Endodermal cell (in vitro differentiated cells): ENCODE measurements at places on chromosomes 3 and 15.

DNA sequence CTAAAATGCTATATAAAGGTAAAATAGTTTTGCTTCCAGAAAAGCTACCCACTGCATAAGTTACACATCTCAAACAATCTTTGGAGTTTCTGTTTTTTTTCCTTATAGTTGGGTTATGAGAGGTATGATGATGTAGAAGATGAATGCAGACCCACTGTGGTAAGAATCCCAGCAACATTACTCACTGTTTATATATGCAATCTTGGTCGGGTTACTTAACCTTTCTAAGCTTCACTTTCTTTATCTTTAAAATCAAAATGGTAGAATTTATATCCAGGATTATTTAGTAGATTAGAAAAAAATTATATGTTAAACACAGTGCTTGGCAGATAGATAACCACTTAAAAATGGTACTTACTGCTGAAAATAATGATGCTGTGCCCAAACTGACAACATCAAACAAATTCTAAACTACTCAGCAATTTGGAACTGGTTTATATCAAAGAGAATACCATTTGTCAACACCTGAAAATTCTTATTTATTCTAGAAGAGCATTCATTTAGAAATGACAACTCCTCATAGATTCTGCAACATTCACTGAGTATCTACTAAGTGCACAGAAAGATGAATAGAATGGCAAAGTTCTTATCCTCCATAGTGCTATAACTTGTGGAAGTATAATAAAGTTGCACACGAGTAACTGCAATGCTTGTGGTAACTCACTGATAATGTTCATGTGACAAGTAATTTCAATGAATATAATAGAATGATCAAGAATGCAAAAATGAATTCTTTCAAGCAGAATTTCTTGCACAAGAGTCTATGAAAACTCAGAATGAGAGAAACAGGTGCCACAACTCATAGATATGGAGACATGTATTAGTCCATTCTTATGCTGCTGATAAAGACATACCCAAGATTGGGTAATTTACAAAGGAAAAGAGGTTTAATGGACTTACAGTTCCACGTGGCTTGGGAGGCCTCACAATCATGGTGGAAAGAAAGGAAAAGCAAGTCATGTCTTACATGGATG is 129.0 kb upstream of the SLC7A14 start:
- no peak for DNase-seq

GRCh38 chr15:85591622-85592021 is 203.1 kb downstream of the KLHL25 start:
- no peak for DNase-seq

GRCh38 chr15:76310475-76311099 is 682 bp downstream of the ETFA start:
- no peak for DNase-seq

DNA sequence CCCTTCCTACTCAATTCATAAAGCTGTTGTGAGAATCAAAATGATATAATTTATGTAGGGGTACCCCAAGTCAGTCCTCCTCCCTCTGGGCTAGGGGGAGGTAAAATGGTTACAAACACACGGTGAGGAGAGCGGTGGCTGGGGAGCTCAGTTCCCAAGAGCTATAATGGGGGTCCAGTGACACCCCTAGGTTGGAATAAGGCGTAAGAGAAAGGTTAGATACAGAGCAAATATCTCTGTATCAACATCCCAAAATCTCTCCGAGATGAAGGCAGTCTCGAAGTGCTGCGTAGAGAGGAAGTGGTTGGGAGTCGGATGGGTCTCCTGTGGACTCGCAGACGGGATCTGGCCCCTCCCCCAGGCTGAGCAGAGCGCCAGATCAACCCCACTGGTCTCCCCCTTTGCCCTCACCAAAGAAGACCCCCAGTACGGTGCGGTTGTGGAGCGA is 1.8 kb downstream of the DUOX2 start:
- DNase-seq: no peak

- no peak for DNase-seq
These were observed 464.1 kb downstream of the EPHA6 start for GRCh38 chr3:97278506-97278905.

DNA sequence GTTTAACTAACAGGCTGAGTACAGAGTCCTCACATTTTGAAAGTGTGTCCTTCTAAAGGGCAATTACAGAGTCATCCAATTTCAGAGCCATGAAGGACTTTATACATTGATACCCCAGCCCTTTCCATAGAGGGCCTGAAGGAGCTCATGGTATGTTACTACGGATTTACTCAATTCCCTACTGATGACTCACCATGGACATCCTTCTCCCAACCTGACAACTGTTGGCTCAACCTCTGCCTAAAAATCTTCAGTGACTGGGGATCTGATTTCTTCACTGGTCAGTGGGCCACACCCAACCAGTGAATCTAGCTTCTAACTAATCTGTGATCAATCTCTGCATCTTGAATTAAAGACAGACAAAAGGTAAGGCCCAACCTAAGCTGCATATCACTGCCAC is 963.4 kb upstream of the CFAP20DC start:
- DNase-seq: no peak

- DNase-seq: no peak
These were observed 2.9 kb downstream of the KLHL24 start for GRCh38 chr3:183638101-183638852.

DNA sequence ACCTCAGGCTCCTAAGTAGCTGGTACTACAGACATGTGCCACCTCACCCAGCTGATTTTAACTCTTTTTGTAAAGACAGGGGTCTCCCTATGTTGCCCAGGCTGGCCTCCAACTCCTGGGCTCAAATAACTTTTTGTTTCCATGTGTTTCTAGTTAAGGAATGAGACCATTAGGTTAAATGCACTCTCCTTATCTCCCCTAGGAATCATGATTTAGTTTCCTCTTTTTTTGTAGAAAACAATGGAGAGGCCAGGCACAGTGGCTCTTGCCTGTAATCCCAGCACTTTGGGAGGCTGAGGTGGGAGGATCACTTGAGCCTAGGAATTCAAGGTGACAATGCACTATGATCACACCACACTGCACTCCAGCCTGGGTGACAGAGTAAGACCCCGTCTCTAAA is 198.8 kb upstream of the C2CD4B start:
- no peak for DNase-seq

GRCh38 chr3:30604093-30604492 is 2.3 kb upstream of the TGFBR2 start:
- DNase-seq: no peak

- DNase-seq: no peak
These were observed 65.4 kb downstream of the SSR3 start for GRCh38 chr3:156489462-156489911.

DNA sequence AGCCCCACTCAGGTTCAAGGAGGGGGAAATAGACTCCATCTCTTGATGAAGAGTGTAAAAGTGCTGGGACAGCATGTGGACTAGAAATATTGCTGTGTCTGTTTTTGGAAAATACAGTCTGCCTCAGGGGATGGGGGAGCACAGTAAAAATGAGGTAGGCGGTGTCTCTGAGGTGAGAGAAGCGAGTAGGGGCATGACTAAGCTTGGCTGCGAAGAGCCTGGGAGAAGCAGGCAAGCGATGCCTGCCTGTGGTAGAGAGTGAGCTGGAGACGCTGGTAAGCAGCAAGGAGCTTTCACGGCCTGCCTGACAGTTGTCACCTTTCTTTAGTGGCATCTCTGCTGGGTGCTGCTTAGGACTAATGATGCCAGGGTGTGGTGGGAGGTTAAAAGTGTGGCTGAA is 49.0 kb upstream of the DCLK3 start:
- no peak for DNase-seq
